ENCODE measurements at places on chromosomes 12 and 14.

- DNase-seq = no peak
These were observed 10.7 kb downstream of the KANSL2 start for GRCh38 chr12:48671231-48671856.

- no peak for DNase-seq
These were observed 2.9 kb downstream of the LMNTD1 start for GRCh38 chr12:25550186-25550585.

DNA sequence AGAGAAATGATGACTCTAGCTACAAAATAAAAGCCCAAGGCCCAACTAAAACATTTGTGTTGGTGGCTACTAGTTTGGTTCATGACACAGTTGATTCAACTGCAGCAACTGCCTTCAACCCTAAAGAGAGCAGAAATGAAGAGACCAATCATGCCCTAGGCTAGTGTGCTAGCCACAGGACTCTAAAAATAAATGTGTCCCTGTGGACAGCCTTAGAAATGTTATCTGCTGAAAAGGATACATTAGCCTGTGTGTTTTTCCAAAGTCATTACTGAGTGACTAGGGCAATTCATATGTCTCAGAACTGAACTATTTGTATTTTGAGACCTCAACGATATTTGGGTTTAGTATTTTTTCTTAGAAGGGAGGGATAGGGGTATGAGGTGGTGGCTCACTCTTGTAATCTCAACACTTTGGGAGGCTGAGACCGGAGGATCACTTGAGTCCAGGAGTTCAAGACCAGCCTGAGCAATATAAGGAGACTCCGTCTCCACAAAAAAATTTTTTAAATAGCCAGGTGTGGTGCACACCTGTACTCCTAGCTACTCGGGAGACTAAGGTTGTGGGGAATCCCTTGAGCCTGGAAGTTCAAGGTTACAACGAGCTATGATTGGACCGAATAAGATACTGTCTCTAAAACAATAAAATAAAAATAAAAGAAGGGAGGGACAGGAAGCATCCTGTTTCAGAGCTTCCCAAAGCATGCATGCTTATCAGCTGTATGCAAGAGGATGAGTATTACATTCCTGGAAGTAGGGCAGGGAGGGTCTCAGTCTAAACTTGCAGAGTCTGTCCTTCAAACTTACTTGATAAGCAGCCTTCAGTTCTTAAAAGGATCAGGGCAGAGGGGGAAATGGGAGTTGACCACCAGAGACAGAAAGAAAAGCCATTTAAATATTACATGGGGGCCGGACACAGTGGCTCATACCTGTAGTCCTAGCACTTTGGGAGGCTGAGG is 29.6 kb upstream of the NAP1L1 start:
- DNase-seq = no peak

GRCh38 chr12:99627459-99627858 is 20.1 kb upstream of the GARIN6 start:
- DNase-seq = no peak

DNA sequence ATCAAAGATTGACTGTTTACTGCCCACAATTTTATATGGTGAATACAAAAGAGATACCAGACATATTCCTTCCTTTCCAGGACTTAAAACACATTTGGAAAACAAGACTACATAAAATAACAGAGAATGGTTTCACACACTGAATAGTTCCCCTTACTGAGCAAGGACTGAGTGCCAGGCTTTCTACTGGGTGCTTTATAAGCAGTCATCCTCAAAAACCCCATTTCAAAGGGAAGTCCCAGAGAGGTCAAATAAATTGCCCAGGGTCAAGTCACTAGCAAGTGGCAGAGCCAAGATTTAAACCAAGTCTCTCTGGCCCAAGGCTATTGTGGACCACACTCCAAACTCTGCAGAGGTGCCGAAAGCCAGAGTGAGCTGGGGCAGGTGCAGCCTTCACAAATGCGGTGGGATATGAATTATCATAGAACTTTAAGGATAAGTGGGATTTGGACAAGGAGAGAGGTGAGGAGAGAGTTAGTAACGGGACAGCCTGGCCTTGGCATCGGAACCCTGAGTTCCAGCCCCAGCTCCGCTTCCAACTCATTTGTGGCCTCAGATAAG is 9.1 kb upstream of the RPAP3 start:
- no peak for DNase-seq

- DNase-seq = no peak
These were observed 354.5 kb downstream of the NUAK1 start for GRCh38 chr12:105783983-105784947.

DNA sequence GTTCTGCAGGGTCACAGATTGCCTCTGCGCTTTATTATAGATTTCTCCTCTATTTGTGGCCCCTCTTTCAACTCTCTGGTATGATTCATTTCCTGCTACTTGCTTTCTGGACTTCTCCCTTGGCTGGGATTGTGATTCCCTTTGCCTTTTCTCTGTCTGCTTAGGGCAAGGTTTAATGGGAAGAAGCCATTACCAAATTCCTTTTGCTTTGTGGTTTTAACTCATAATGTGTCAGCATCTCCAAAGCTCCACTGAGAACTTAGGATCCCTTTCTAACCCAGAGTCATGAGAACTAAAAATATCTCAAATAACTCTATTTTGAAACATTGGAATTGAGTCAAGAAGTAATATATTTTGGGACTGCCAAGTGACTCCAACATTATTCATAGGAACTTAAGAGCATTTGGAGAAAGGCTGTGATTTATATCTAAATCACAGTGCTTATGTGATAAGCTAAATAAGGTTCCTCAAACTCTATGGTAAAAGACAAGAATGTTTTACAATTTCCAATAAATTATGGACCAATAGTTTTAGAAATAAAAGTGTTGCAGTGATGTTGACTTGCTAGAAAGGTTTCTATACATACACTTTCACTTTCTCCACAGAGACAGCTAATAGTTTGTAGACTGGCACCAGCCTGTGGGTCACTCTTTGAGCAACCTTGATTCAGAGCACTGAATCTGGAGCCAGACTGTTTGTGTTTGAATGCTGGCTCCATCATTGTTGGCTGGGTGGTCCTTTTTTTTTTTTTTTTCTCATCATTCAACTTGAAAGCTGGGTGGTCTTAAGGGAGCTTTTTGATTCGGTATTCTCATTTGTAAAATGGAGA is 93.9 kb downstream of the DACT1 start:
- DNase-seq = no peak

DNA sequence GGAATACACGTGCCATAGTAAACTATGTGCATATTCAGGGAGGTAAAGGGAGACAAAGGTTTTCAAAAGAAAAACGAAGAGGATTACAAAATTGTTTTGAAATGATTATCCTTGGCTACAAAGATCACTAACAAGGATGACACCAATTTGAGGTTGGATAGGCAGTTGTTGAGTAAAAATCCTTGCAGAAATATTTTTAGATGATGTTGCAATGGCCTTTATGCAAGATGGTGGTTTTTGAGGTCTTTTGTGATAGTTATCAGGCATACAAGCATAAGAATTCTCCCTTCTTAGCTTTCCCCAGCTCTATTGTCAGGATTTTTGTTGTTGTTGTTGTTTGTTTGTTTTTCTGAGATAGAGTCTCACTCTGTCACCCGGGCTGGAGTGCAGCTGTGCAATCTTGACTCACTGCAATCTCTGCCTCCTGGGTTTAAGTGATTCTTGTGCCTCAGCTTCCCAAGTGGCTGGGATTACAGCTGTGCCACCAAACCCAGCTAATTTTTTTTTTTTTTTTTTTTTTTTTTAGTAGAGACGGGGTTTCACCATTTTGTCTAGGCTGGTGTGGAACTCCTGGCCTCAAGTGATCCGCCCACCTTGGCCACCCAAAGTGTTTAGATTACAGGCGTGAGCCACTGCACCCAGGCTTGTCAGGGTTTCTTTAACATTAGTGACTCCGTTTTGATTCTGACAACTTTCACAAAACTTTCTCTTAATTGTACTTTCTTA is 7.8 kb downstream of the RNASE1 start:
- no peak for DNase-seq

- no peak for DNase-seq
These were observed 247.4 kb downstream of the EFCAB11 start for GRCh38 chr14:89707086-89707485.

DNA sequence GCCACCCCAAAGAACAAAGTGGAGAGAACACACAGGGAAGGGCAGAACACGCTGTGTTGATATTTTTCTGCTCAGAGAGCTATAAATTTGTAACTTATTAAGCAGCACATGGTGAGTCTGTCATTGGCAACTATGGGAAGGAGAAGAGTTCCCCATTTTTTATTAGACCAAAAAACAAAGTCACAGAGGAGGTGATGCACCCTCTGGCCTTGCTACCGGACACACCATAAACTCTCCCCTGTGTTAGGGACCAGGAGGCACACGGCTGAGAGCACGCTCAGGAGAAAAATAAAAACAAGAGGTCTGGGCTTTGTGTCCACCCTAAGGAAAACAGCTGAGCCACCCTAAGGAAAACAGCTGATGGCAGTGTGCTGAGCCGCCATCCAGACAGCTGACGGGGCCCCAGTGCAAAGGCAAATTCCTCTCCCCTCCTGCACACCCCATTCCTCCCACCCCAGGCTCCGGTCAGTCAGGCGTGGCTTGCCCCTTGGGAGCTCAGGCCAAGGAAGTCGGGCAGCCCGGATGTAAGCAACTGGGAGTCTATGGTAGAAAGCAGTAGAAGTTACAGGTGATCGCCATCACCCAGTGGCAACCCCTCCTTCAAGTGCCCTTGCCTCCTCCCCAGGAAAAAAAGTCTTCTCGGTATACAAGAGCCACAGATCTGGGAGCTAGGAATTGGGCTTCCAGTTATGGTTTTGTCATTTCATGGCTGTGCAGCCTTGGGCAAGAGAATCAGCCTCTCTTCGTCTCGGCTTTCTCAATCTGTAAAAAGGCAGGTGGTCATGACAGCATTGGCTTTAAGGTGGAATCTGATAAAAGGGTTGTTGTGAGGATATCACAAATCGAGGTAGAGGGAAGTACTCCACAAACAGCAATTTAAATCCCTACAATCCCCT is 2.4 kb downstream of the PXN start:
- peak; percentile 80 for DNase-seq

GRCh38 chr12:114275086-114275485 is 130.9 kb downstream of the TBX5 start:
- DNase-seq = no peak

GRCh38 chr12:115158816-115159215 is 474.8 kb upstream of the TBX3 start:
- DNase-seq = no peak

DNA sequence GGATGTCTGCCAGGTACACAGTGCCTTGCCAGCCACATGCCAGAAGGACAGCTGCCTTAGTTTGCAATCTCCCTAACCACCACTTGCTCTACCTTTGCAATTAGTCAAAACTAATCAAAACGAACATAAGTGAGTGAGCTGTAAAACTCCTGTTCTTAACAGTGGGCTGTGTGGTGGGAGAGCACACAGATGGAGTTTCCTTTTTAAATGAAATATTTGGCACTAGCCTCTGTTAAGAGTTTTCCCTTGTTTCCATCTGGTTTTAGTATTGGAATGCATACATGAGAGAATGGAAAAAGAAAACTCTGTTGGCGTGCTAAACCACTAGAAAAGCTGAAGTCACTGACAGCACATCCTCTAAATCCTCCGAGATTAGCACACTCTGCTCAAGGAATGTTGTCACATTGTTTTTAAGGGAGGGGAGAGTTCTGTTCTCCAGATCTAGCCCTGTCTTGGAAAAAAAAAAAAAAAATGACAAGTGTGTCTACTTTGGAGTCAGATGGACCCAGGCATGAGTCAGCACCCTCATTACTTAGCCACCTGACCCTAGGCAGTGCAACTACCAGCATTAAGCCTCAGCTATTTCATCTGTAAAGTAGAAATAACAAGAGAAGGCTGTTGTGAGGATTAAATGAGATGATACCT is 83.9 kb downstream of the STXBP6 start:
- DNase-seq = no peak

- DNase-seq = no peak
These were observed 267.7 kb upstream of the G2E3 start for GRCh38 chr14:30291216-30291615.

- DNase-seq = no peak
These were observed 465.8 kb upstream of the SYT1 start for GRCh38 chr12:78398750-78399149.

- DNase-seq = no peak
These were observed 47.4 kb upstream of the SRSF5 start for GRCh38 chr14:69719501-69719951.

DNA sequence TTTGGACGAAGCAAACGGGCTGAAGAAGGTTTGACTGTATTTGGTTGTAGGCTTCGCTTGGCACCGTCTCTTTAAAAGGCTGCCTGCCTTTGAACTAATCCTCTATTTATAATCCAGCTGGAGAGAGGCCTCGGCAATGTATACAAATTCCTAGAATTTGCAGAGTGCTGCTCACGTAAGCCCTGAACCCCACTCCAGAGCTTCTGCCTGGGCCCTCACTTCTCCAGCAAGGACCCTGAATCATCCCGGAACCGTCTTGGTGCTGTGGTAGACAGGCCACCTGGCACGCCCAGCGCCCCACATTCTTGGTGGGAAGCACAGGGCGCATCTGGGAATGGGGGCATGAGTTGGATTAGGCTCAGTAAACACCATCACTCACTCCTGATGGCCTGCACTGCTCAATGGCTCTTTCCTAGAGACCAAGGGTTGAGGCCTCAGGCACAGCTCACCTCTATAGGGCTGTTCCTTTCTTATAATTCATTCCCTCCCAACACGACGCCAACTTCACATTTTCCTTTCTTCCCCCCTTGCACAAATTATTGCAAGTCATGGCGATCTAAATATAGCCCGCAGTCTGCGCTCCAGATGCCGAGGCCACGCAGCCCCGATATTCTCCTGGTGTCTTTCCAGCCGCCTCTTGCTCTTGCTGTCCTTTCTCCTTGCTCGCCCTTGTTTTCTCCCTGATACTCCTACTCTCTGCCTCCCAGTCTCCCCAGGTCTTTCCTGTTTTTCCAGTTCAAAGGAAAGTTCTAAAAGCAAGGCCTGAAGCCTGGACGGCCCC is 141.0 kb downstream of the ZFP36L1 start:
- no peak for DNase-seq

- DNase-seq = peak; percentile 22
These were observed 346.8 kb downstream of the ATP23 start for GRCh38 chr12:58288190-58288589.

GRCh38 chr12:102961466-102961855 is 4.0 kb downstream of the ASCL1 start:
- no peak for DNase-seq

- DNase-seq = peak; percentile 76
These were observed 400 bp downstream of the ADCY6 start for GRCh38 chr12:48788524-48788853.

All from right cardiac atrium (tissue), 5 donors.